ENCODE measurements at places on chromosomes 4 and X. TPM values are rescaled to one million over a fixed set of nuclear protein-coding genes. Genes with fewer than 3 reads are reported as not detected.
A peak's percentile ranks its signal among the peaks of the same experiment; 100 is the strongest.

The ASB9 gene
- total RNA-seq, result not detected

DNA sequence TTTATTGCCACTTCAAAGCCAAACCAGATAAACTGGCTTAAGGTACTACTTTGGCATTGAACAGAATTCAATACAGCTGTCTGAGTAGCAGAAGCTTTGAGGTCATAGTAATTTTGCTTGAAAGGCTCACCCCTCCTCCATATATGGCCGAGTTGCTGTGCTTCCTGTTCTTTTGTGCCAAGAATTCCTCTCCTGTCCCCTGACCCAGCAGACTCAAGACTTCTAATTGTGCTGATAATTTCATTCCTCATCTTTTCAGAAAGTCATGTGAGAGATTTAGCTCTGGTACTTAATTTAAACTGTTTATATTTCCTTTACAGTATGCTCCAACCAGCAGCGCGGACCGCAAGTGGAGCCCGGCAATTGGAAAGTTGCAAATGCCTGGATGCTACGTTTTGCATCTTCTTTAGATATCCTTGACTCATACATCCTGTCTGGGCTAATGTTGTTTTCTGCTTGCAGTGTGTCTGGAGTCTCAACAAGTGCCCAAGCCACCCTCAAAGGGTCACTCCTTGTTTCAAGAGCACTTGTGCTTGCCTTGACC lies 373.4 kb downstream of the PDGFC start:
- no peak for DNase-seq

DNA sequence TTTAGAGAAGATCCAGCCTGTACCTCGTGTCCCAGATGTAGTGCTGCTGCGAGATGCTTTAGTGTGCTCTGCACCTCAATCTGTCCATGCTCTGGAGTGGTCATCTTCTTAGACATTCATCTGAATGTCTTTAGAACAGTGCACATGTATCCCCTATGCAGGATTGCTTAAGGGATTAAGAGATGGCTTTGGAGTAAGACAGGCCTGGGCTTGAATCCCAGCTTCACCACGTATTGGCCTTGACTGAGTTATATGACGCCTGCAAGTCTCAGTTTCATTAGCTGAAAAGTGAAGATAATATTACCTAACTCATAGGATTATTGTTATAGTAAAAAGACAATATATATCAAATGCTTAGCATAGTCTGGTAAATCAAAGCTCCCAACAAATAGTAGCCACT lies 98.3 kb downstream of the NFKB1 start:
- DNase-seq, result no peak

DNA sequence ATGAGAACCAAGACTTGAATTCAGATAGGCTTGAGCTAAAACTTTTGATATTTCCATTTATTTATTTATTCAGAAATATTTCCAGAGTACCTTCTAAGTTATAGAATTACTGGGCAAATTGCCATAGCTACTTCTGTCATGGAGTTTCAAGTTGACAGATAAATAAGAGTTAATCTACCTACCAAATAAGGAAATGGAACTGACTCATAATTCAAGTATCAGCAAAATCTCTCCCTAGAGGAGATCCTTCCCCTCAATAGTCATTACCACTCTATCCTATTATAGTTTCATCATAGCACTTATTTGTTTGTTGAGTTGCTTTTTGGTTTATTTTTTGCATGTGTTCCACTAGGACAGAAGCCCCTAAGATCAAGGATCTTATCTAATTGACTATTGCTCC lies 48.8 kb upstream of the CCSER1 start:
- DNase-seq, result no peak

DNA sequence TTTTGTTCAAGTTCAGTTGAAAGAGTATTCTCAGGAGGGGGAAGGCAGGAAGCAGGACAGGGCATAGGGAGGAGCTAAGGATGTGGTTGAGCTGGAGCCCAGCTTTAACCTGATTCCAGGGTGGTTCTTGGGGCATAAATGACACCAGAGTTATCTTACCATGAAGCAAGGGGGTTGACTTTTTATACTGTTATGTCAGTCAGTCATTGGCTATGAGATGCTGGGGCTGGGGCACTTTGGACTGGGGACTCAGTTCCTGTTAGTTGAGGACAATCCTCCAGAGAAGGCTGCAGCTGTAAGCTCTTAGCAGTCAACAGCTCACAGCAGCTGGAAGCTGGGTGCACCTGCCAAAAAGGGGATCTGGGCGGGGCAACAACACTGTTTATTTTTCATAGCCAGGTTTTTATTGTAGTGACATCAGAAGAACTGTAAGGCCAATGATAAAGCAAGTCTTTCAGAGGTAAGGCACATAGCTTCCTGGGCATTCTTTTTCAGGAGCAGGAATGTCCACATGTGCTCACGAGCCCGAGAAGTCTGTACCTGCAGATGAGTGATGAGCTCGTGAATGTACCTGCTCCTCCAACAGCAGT lies 78.5 kb downstream of the MID1IP1 start:
- DNase-seq, result peak; percentile 95

DNA sequence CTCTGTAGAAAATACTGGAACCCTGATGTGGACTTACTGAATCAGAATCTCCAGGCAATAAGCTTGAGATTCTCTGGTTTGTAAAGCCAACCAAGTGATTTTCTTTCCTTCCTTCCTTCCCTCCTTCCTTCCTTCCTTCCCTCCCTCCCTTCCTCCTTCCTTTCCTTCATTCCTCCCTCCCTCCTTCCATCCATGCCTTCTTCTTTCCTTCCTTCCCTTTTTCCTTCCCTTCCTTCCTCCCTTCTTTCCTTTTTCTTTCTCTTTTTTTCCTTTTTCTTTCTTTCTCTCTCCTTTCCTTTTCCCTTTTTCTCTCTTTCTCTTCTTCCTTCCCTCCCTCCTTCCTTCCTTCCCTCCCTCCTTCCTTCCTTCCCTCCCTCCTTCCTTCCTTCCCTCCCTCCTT lies 450.8 kb downstream of the GRXCR1 start:
- DNase-seq, result no peak

All from OCI-LY7 (cell line).